ENCODE measurements at places on chromosomes 11 and 22.

- no peak for DNase-seq
Observed at GRCh38 chr11:78651136-78651775, 76.6 kb upstream of the NARS2 start.

GRCh38 chr11:27777033-27777432, 76.8 kb upstream of the BDNF start:
- DNase-seq, result no peak

DNA sequence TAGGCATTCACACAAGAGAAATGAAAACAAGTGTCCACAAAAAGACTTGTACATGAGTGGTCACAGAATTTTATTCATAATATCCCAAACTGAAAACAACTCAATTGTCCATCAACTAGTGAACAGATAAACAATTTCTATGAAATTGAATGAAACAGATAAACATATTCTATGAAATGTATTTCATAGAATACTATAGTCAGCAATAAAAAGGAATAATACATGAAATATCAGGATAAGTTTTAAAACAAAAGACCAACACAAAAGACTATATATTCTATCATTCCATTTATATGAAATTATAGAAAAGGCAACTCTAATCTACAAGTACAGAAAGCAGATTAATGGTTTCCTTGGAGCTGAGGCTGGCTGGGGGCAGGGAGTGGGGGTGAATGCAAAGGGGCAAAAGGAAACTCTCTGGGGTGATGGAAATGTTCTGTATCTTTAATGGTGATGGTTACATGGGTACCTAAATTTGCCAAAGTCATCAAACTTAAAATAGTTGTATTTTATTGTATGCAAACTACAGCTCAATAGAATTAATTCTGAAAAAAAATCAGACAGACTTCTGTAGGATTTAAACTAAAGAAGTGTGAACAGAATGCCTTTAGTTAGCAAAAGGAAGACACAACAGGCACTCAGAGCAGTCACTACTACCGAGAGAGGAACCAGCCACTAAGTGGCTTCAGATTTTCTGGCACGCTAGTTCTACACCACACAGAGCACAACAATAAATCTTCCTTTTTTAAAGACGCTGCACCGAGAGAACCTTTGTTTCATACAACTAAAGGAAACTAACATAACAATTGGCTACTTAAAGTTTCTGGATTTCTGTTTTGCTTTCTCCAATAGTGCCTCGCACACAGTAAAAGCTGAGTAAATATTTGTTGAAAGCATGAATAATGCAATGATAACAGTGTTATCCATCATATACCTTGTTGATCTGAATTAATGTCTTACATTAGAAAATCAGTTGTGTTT, 15.4 kb downstream of the CCDC34 start:
- DNase-seq, result no peak

- peak; percentile 44 for DNase-seq
Observed at GRCh38 chr11:68855205-68855981, 13.7 kb upstream of the CPT1A start.

- no peak for DNase-seq
Observed at GRCh38 chr22:44344407-44344806, 31.7 kb upstream of the SHISAL1 start.

GRCh38 chr11:108403052-108403451, 64.3 kb downstream of the C11orf65 start:
- DNase-seq, result no peak

DNA sequence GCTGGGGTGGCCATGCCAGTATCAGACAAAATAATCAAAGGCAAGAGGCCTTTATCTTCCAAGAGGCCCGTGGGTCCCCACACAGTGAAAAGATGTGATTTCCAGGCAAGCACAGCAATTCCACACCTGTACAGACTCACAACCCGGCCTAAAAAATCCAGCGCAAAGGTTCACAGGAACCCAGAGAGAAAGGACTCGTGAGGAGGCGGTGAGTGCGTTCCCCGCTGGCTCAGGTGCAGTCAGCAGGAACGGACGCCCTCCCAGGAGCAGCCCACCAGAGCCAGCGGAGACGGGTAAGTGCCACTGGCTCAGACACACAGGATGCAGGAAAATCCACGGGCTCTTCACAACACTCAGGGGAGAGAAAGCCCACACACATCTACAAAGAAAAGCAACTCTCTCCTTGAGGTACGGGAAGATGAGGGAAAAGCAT, 4.4 kb downstream of the TOLLIP start:
- no peak for DNase-seq

DNA sequence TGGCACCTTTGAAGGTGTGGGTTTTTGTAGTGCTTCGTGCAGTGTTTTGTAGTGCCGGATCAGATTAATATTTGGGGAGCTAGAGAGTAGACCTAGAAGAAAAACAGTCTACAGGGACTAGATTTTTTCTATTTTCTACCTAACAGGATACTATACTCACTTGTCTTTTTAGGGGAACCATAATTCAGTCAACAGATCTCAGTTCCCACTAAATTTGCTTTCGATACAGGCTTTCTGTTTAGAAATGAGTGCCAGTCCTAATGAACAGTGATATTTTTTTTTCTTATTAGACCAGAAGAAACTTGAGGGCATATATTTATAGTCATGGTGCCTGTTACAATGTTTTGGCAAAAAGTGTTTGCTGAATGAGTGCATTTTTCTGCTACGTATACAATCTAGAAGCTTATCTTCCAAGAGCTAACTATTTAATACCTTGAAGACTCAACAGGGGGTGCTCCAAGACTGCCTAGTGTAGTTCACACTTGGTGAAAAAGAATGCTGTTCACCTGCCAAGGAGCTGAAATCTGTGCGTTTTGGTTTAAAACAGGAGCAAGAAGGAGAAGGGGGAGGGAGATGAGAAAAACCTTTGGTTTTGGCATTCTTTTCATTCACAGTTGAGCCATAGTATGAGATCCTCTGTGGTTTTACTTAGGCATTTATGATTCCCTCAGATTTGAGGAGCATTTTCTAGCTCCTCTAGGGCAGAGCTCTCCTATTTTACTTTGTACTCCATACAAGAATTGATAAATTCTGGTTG, 44.9 kb upstream of the VSTM5 start:
- DNase-seq, result no peak

GRCh38 chr22:47369431-47370015, 607.1 kb downstream of the TBC1D22A start:
- DNase-seq, result no peak

DNA sequence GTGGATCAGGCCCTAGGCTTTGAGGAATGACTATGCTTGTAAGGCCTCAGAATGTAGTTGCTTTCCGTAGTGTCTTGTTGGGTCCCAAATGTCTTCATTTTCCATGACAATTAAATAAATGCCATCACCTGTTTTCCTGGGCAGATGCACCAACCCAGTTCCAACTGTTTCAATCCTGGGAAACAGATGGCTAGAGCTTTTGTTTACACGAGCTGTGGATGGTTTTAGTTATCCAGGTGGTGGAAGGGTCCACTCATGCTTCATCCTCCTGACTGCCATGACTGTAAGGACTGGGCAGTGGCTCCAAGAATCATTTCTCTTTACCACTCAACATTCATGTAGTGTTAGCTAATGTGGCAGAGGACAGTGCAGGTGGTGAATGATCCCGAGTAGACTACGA, 8.6 kb downstream of the RCN1 start:
- no peak for DNase-seq

DNA sequence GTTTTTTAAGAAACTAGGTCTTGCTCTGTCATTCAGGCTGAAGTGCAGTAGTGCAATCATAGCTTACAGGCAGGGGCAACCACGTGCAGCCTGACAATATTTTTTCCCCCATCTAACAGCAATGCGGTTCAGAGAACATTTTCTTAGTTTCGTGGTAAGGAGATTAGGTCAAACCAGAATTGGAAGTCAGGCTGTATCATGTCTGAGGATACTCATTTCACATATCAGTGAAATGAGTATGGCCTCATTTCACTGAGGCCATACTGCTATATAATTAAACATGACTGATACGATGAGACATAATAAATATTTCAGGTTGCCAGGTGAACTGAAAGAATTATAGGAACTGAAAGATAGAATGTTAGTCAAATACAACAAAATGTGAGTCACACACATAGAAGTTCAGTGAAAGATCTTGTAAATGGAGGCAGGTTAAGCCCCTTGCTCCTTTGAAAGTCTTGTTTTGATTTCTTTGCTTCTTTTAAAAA, 32.5 kb upstream of the IZUMO1R start:
- no peak for DNase-seq

- DNase-seq, result peak; percentile 14
Observed at GRCh38 chr11:2300290-2300935, 1.3 kb downstream of the C11orf21 start.

DNA sequence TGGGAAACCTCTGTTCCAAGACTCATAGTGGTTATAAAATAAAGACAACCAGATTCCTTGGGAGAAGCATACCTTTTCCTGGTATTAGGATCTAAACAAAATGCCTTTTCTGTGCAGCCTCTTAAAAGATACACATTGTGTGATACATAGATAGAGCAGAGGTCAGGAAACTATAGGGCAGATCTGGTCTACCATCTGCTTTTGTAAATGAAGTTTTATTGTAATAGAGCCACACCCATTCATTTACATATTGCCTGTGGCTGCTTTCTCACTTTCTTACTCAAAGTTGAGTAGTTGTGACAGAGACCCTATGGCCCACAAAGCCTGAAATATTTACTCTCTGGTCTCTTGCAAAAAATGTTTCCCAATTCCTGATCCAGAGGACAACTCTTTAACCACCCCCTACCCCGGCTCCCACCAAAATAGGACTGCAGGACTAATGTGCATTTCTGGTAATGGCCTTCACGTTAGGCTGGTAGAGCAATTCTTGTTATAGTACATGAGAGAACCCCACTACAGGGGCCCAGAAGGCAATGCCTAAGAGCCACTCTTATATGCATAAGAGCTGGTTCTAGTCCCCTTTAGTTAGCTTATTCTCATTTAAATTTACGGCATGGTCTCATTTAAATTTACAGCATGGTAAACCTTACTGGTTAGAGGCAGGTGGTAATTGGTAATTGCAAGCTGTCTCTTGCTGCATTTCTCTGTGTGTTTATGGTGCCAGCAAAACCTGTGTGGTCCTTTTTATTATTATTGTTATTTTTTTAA, 76.8 kb upstream of the YWHAH start:
- no peak for DNase-seq

- no peak for DNase-seq
Observed at GRCh38 chr11:22192289-22192641, 620 bp upstream of the ANO5 start.

DNA sequence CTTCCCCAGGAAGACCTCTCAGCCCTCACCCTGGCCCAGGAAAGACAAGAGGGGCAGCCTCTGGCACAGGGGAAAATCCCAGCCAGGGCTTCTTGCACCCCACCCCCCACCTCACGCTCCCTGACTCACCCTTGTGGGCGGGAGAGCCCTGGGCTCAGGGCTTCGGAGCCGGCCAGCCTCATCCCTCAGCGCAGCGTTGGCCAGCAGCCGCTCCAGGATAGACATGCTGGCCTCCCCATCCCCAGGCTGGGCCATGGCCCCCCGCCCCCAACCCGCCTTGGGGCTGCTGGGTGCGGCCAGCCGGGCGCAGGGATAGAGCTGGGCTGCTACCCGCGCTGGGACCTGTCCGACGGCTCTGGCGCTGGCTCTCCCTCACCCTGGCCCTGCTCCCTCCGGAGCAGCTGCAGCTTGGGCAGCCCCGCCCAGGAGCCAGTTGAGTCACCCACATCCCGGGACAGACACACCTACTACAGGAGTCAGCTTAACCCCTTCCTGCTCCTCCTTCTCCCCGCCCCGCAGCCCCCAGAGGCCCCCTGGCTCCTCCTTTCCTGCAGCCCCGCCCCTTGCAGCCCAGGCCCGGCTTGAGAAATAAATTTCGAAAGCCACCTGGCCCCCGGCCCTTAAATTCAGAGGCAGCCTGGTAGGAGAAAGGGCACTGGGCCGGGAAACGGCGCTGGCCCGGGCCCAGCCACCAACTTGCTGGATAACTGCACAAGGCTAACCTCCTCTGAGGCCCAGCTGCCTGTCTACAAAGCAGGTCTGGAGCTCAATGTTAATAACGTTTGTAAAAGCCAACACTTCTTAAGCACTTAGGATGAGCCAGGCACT, 13.4 kb downstream of the TNKS1BP1 start:
- peak; percentile 86 for DNase-seq

- no peak for DNase-seq
Observed at GRCh38 chr11:19703211-19703610, 9.4 kb upstream of the NAV2 start.

DNA sequence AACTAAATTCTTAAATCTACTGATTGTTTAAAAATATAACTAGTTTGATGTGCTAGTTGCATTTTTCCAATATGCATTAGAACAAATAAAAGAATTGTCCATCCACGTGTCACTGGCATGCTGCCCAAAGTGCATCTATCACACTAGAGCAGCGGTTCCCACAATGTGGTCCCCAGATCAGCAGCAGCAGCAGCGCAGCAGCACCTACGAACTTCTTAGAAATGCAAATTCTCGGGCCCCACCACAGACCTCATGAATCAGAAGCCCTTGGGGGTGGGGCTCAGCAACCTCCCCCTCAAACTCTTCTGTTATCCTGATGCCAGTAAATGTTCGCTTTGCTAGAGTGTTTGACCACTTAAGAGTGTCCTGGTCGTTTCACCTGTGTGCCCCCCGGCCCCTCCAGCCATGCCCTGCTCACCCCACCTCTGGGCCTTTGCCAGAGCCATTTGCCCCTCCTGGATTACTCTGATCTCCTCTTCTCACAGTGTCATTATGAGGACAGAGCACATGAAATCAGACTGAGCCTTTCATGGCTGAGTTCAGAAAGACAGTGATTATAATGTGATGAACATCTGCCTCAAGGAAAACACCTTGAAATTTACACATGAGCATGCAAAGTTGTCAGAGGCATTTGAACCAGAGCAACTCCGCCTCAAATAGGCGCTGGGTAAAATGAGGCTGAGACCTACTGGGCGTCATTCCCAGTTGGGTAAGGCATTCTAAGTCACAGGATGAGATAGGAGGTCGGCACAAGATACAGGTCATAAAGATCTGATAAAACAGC, 12.6 kb upstream of the VSIG10L2 start:
- no peak for DNase-seq

GRCh38 chr11:41533761-41534160, 74.3 kb upstream of the LRRC4C start:
- DNase-seq, result no peak

DNA sequence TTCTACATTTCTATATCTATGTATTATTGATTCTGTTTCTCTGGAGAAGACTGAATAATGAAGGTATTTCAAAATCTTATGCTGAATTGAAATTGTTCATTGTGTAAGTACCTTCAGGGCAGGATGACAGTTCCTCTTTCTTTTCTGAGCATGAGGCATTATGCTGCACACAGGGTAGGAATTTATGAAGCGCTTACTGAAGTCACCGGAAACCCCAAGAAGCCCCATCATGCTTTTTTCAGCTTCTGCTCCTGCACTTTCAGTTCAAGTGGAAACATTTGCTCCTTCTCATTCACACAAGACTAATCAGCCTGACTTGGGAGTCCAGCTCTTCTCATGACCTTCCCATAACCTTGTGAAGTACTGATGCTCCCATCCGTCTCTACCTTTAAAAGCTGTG, 314.7 kb upstream of the SORL1-AS1 start:
- peak; percentile 19 for DNase-seq

All from GM12892 (cell line).